Substantia nigra (tissue), 51 donors: ENCODE measurements at places on chromosomes 3 and 15.

DNA sequence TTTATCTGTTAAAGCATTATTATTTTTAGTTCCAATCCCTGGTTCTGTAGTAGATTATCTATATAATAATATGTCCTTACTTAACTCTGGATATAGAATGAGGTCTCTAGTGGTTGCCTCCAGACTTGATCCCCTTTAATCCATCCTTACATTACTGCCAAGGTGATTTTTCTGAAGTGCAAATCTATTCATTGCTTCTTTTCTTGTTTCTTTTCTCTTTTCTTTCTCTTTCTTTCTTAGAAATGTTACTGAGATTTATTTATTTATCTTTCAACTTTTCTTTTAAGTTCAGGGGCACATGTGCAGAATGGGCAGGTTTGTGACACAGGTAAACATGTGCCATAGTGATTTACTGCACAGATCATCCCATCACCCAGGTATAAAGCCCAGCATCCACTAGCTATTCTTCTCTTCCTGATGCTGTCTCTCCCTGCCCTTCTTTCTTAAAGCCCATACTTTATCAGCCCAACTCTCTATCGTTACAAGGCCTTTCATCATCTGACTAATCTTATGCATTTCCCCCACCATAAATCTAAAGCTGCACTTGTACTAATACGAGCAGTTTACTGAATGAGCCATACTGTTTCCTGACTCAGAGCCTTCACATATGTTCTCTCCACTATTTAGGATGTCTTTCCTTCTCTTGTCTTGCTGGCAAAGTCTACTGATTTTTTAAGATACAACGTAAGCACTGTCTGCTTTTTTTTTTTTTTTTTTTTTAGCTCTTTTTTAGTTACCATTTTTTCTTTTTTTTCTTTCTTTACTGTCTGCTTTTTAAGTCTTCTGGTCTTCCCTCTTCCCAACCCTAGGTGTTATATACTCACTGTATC is 4.6 kb downstream of the GLCE start:
- no peak for DNase-seq

GRCh38 chr3:69983546-69984265 is 15.8 kb upstream of the SAMMSON start:
- no peak for DNase-seq

- DNase-seq: no peak
These were observed 37.8 kb downstream of the EOMES start for GRCh38 chr3:27684302-27684701.

DNA sequence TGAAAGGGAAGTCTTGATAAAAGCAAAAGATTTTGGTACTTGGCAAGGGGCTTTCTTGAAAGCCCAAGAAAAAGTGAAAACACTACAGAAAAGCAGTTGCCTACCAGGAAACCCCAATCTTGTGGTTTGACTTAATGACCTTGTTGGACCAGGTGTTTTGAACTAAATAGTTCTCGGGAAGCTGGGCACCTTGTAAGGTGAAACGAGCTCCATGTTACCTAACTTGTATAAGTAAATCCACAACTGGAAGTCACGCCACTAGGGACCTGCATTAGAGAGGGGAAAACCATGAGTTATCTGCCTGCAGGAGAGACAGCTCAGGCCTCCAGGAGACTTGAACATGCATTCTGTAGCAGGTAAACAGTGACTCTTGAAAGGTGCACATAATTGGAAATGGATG is 88.2 kb downstream of the GMPS start:
- DNase-seq: no peak

- no peak for DNase-seq
These were observed 74.7 kb downstream of the MAGI1 start for GRCh38 chr3:65963787-65964677.

DNA sequence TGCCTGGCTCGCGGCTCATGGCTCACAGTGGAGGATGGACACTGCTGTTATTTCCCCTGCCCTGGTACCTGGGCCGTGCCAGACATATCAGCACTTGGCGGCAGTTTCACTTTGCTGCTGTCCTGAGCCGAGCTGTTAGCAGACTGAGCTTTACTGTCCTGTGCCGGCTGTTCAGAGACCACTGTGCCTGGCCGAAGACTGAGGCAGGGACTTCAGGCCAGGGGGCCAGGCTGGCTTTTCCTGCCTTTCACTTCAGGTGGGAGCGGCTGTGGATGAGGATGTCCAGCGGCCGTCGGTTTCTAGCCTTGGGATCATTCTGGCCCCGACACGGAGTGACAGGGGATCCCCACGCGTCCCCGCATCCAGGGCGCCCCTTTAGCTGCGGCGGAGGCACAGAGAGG is 1.1 kb downstream of the ATP10A start:
- DNase-seq: no peak

- DNase-seq: no peak
These were observed 88.0 kb upstream of the ALCAM start for GRCh38 chr3:105278688-105279087.

DNA sequence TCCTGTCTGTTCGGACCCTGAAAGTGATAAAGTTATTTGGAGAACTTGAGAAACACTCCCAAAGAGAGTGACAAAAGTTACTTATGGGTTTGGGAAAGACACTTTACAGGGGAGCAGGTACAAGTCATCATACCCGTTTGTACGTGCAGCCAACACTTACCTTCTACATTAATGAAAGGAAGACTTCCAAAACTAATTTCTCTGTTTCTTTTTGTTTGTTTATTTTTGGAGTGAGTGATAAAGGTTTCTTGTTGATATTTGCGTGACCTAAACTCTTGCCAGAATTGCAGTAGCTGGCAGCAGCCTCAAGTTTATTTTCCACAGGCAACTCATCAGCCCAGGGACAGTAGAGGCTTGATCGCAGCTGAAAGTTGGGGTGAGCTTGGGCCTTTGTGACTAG is 8.4 kb downstream of the ABHD2 start:
- DNase-seq: no peak

- no peak for DNase-seq
These were observed 37.9 kb downstream of the UBR1 start for GRCh38 chr15:43067717-43068461.

- DNase-seq: no peak
These were observed 231.8 kb upstream of the TBL1XR1 start for GRCh38 chr3:177429079-177429478.

DNA sequence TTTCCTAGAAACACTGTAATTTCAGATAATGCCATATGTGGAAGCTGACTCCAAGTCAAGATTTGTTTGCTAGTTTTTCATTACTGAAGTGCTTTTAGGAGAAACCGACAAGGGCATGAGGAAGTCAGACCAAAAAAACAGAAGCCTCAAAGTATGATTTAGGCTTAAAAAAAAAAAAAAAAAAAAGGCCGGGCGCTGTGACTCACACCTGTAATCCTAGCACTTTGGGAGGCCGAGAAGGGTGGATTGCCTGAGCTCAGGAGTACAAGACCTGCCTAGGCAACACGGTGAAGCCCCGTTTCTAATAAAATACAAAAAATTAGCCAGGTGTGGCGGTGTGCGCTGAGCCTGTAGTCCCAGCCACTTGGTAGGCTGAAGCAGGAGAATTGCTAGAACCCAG is 11.6 kb downstream of the RPL15 start:
- DNase-seq: no peak

GRCh38 chr3:94440767-94441493 is 378.1 kb downstream of the NSUN3 start:
- no peak for DNase-seq
